ENCODE measurements at places on chromosomes 16 and 17.

DNA sequence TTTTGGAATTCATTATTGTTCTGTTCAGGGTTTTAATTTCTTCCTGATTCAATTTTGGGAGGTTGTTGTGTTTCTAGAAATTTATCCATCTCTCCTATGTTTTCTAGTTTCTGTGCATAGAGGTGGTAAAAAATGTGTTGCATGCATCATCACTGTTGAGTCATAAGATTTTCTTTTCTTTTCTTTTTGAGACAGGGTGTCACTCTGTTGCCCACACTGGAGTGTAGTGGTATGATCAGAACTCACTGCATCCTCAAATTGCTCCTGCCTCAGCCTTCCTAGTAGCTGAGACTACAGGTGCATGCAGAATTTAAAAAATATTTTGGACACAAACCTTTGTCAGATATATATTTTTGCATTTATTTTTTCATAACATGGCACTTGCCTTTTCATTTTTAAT, 184.8 kb downstream of the BCAS3 start:
- no peaks in the 10 kb centered on the region for H3K36me3 ChIP-seq
- no peaks in the 10 kb centered on the region for H3K27me3 ChIP-seq
- H3K4me3 ChIP-seq, result no peak overlapping the region
- no peak overlapping the region for H3K27ac ChIP-seq
- H3K4me1 ChIP-seq, result no peaks in the 10 kb centered on the region

- no peak for DNase-seq
- no peaks in the 10 kb centered on the region for H3K27me3 ChIP-seq
- peak overlapping the region; percentile 50 for H3K27ac ChIP-seq
- peaks cover 18% of the 10 kb centered on the region for H3K4me1 ChIP-seq
- no peaks in the 10 kb centered on the region for H3K36me3 ChIP-seq
Measured at GRCh38 chr17:75776386-75777295, 8.0 kb upstream of the UNK start.

DNA sequence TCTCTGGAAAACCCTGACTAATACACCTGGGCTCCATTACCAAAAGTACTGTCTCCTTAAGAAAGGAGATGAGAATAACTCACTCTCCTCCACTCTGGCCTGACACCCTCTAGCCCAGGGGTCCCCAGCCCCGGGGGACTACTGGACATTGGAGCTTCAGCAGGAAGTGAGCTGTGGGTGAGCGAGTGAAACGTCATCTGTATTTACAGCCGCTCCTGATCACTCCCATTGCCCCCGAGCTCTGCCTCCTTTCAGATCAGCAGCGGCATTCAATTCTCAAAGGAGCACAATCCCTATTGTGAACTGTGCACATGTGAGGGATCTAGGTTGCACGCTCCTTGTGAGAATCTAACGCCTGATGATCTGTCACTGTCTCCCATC, 126.3 kb upstream of the TNRC6C start:
- H3K4me3 ChIP-seq, result no peak overlapping the region
- no peak for DNase-seq
- no peaks in the 10 kb centered on the region for H3K27me3 ChIP-seq

- no peak overlapping the region for H3K4me3 ChIP-seq
- no peak overlapping the region for H3K27ac ChIP-seq
- no peaks in the 10 kb centered on the region for H3K4me1 ChIP-seq
Measured at GRCh38 chr17:54956791-54957190, 11.7 kb downstream of the COX11 start.

GRCh38 chr17:55749985-55750384, 866 bp upstream of the PCTP start:
- no peak overlapping the region for H3K27ac ChIP-seq
- H3K4me3 ChIP-seq, result no peak overlapping the region
- no peaks in the 10 kb centered on the region for H3K27me3 ChIP-seq
- H3K36me3 ChIP-seq, result no peaks in the 10 kb centered on the region
- peaks cover 7% of the 10 kb centered on the region for H3K4me1 ChIP-seq

GRCh38 chr16:31229501-31229900, 12.6 kb upstream of the PYDC1 start:
- DNase-seq, result no peak
- H3K27me3 ChIP-seq, result no peaks in the 10 kb centered on the region
- H3K36me3 ChIP-seq, result no peaks in the 10 kb centered on the region
- no peak overlapping the region for H3K4me3 ChIP-seq
- no peaks in the 10 kb centered on the region for H3K4me1 ChIP-seq

Data from testis (tissue), 5 donors.